ENCODE measurements at places on chromosomes 13 and 19. TPM values are rescaled to one million over a fixed set of nuclear protein-coding genes. Genes with fewer than 3 reads are reported as not detected.

GRCh38 chr19:47176071-47176626 lies 45.5 kb downstream of the SAE1 start:
- ATAC-seq, result no peak

DNA sequence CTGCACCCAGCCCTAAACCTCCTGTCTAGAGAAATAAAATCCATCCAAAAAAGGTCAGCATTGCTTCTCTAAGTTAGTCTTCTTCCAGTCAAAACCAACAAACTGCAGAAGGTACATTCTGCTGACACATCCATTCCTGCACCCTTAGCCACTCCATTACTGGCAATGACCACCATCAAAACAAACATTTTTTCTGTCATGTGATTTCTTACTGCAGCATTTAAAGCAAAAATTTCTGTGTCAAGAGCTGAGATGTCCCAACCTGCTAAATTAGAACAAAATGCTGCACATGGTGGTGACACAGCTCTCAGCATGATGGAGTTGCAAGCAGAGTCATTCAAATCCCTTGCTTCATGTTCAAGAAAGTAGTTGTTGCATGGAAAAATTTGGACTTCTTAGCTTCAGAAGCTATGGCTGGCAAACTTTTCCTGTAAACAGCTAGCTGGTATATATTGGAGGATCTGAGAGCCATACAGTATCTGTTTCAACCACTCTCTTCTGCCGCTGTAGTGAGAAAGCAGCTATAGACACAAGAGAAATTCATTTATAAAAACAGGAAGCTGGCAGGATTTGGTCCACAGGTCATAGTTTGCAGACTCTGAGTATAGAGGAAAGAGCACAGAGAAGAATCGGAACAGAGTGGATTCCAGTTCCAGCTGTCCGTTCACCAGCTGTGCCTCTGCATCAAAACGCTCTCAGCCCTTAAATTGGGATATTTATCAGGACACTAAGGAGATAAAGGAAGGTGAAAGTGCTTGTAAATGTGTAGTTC lies 17.4 kb downstream of the RUBCNL start:
- no peak for ATAC-seq

- ATAC-seq, result peak; percentile 5
These were observed 13.9 kb downstream of the PALM start for GRCh38 chr19:722553-723101.

- peak; percentile 77 for ATAC-seq
These were observed 21.5 kb upstream of the GARRE1 start for GRCh38 chr19:34232566-34233481.

GRCh38 chr19:44993526-44993925 lies 7.7 kb upstream of the RELB start:
- no peak for ATAC-seq

- peak; percentile 35 for ATAC-seq
These were observed 36.2 kb upstream of the SLC46A3 start for GRCh38 chr13:28754698-28755545.

DNA sequence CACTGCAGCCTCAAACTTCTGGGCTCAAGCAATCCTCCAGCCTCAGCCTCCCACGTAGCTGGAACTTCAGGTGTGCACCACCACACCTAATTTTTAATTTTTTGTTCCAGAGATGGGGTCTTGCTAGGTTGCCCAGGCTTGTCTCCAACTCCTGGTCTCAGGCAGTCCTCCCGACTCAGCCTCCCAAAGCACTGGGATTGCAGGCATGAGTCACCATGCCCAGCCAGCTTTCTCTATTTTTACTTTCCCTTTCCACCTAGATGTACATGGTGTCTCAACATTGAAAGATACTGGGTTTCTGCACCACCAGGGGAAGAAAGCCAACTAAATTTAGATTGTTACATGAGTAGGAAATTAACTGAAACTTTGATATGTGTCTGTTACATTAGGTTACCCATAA lies 13.8 kb upstream of the ZNF846 start:
- ATAC-seq, result no peak

GRCh38 chr19:35963514-35963913 lies 27.3 kb downstream of the LRFN3 start:
- no peak for ATAC-seq

GRCh38 chr13:71699342-71699741 lies 167.7 kb downstream of the DACH1 start:
- no peak for ATAC-seq

GRCh38 chr13:93467175-93467574 lies 240.6 kb downstream of the GPC6 start:
- no peak for ATAC-seq

SPACA4 gene
- 0.64 TPM for total RNA-seq

CD177 gene
- total RNA-seq, result 2.4 TPM

SGCG gene
- total RNA-seq, result 0.24 TPM

CYP2A7 gene
- not detected for total RNA-seq

TMEM38A gene
- total RNA-seq, result 1.6 TPM

CBY2 gene
- total RNA-seq, result 0.32 TPM

PCDH17 gene
- 2.1 TPM for total RNA-seq

Data from esophagus mucosa (tissue), 1 donor.